ENCODE measurements at places on chromosomes 6 and 20. TPM values are rescaled to one million over a fixed set of nuclear protein-coding genes. Genes with fewer than 3 reads are reported as not detected.

The SYNE1 gene
- total RNA-seq = 23.5 TPM

The POM121L2 gene
- not detected for total RNA-seq

The NRM gene
- 2.3 TPM for total RNA-seq

- peak; percentile 37 for DNase-seq
These were observed 61.1 kb downstream of the TMEM170B start for GRCh38 chr6:11598687-11599086.

GRCh38 chr6:3442431-3443220, 14.2 kb downstream of the SLC22A23 start:
- peak; percentile 80 for DNase-seq

DNA sequence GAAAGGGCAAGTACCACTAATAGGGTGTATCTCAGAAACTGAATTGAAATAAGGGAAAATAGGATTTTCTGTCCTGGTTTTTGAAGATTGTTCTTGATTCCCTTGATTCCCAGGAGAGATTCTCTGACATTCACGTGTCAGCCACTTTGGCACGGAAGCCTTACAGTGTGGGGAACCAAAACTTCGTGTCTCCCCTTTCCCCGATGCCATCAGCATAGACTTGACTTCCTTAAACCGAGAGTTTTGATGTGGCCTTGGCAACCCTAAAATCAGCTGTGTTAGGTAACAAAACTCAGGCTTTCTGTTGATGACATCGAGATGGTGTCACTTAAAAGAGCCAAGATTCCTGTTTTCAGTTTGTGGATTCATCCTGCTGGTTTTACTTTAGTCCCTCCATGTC, 7.5 kb downstream of the HMGN4 start:
- no peak for DNase-seq

- no peak for DNase-seq
These were observed 55.7 kb upstream of the PHACTR2 start for GRCh38 chr6:143621876-143622605.
